ENCODE measurements at places on chromosomes 13 and 19.

DNA sequence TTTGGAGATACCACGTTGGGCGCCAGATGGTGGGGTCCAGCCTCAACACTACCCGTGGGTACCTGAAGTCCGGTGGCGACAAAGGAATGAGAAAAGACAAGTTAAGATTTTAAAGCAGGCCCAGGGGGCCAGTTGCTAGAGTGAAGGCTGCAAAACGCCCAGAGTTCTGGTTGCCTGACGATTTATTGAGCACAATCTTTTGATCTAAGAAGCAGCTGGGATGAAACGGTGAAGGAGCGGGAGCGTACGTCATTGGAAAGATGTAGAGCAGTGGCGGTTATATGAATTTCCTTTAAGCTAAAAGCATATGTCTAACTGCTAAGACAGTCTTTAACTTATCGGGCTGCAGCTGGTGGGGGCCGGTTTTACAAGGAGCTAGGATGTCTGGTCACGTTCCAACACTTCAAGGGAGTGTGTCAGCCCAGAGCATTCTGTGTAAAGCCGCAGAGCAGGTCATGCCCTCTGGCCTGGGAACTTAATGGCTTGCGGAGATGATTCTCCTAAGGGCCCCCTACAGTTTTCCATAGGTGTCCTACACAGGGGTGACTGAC, 28.9 kb upstream of the EVI5L start:
- DNase-seq: no peak

DNA sequence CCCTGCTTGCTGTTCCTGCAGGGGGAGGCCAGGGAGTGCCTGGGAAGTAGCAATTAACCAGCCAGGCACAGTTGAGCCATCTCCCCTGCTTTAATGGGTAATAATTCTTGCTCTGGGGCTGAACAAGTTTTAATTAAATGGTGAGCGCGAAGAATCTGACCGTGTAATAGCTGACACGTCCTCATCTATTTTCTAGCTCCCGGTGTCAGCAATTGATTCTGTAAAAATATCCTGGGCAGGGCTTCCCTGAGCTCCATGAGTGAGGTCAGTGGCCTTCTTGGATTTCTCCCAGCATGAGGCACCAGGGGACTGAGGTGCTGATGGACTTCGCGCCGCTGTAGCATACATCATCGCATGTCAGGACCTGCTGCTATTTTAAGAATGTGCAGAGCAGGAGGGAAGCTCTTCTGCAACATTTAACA, 26.9 kb downstream of the SIPA1L3 start:
- DNase-seq: no peak

- peak; percentile 30 for DNase-seq
Observed at GRCh38 chr19:11538232-11539036, at the start of gene CNN1. Gene CNN1, plus strand, starts transcription at chr19:11538851. Its CDS starts 77 bp downstream, at chr19:11538928.

DNA sequence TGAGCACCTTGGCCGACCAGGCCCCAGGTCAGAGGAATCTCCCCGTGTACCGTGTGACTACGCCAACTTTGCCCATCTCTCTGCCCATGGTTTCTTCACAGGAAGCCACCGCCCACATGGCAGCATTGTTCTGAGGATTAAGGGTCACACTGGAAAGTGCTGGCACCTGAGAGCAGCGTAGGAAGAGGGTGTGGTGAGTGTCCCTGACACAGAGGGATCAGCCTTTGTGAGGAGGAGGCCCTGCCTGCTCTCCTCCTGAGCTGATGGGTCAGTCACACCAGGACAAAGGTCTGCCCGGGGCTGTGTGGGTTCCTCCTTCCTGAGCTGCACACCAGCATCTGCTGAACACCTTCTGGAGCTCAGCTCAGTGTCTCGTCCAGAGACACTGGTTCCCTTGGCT, 32.2 kb upstream of the SLC15A1 start:
- no peak for DNase-seq

DNA sequence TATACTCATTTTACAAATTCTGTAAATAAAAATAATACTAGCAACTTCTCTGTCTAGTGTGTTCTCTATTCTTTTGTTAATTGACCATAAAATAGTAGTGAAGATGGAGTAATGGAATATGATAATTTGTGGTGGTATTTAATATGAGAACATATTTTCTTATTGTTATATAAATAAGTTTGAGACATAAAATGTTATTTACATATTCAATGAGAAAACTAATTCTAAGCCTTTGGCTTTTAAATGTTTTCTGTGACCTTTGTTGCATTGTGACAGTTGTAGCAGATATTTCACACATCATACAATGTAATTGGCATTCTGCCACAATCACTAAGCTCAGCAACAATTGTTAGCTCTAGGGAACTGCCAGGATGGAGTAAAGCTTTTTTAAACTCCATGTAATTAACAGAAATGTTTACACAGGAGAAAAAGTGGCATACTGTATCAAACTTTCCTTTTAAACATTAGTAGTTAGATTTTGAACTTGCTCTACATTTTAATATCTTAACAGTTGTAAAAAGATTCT, 562.1 kb upstream of the PCDH9 start:
- no peak for DNase-seq

GRCh38 chr19:1052349-1052975, 12.6 kb downstream of the ABCA7 start:
- DNase-seq: no peak

DNA sequence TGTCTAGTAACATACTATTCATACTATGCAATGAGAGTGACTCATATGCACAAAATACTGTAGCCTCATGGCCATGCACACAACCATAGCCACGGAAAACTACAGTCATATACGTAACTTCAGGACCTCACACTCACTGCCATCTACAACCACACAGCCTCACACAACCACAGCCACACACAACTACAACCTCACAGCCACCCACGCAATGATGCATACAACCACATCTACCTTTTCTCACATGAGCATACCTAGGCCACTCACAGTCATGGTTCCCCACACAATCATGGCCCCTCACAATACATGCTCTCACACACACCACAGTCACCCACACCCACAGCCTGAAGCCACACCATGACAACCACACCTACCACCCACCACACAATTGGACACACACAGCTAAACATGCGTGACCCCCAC, 8.7 kb upstream of the TNFSF14 start:
- DNase-seq: no peak

- DNase-seq: no peak
Observed at GRCh38 chr13:110356362-110356761, 49.3 kb downstream of the COL4A2 start.
